ENCODE measurements at places on chromosomes 5 and 9.

DNA sequence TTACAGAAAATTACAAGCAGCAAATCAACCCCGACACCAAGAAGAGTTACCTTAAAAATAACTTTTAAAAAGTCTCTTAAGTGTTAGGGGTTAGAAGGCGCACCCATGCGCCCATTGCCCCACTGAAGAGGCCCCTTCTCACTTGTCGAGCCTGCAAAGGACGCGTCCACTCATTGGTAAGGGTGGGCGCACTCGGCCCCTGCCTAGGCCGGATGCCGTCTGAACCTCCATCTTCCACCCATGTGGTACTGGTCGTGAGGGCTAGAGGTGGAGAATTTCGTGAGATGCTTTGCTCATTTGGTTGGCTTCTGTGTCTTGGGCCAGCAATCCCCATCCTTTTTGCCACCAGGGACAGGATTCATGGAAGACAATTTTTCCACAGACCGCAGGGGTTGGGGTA, 27.5 kb upstream of the LRRC14B start:
- DNase-seq = no peak

DNA sequence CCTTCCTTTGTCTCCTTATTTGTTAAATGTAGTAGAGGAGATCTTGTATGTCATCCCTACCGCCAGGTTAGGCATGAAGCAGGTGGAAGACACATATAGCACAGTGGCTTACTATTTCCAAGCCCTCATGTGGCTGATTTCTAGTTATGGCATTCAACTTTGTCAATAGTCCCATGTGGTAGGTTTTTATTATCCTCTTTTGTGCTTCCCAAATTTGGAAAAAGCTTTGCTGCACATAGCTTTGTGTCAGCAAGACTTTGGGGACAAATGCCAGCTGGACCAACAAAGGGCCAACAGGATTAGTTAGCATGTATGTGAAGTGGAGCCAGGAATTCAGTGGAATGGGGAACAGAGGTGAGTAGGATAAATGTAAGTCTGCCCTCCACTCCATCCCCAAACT, 276.3 kb downstream of the PSAT1 start:
- no peak for DNase-seq

GRCh38 chr5:168852329-168852728, 273.2 kb upstream of the PANK3 start:
- no peak for DNase-seq

DNA sequence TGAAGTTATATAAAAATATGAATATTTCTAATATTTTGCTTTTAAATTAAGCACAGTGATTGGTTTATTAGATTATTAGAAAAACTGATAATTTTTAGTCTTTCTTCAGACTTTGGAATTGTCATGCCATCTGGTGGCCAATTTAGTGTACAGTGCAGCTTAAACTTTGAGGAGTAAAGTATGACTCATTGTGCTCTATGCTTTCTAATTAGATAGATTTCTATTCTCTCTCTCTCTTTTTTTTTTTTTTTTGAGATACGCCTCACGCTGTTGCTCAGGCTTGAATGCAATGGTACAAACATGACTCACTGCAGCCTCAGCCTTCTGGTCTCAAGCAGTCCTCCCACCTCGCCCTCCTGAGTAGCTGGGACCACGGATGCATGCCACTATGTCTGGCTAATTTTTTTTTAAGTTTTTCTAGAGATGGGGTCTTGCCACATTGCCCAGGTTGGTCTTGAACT, 42.1 kb upstream of the GPR21 start:
- DNase-seq = no peak

GRCh38 chr5:1128977-1129710, 17.3 kb upstream of the SLC12A7 start:
- DNase-seq = no peak

GRCh38 chr9:121844098-121844497, 192.7 kb downstream of the DAB2IP start:
- no peak for DNase-seq

GRCh38 chr5:133612249-133612860, at the start of gene FSTL4:
Gene FSTL4 (minus strand): TSS chr5:133612541.
- DNase-seq = peak; percentile 13

DNA sequence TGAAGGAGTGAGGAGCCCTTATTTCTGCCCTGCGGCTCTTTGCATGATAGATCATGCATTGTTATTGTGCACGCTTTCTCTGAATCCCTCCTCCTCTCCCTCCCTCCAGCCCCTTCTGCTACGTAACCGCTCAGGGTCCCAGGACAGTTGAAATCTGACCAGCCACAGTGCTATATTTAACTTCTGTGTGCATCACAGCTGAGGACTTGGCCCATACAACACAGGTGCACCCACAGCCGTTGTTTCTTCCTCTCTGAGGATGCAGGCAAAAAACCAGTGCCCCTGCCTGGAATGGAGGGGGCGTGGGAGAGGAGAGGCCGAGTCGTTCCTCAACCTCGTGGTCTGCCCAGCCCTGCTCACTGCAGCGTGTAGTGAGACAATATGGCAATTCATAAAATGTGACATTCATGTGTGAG, 335.6 kb upstream of the CLINT1 start:
- no peak for DNase-seq

DNA sequence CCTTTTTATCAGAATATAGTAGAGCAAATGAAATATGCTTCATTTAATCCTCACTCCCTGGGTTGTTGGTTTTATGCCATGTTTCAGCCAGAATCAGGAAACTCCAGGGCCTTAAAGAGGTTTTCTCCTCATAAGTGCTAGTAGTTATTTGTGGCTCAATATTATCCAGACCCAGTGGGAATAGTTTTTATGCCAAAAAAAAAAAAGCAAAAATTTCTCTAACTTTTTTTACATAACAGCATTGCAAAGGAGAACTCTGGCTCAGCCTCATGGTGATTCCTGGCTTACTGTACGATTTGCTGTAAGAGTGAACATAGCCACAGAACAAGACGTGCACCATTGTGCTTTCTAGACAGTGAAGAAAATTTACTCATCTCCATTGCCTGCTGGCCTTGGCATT, 232.5 kb downstream of the PJA2 start:
- no peak for DNase-seq

- no peak for DNase-seq
Observed at GRCh38 chr5:10499776-10500175, 58.1 kb downstream of the ROPN1L start.

- peak; percentile 28 for DNase-seq
Observed at GRCh38 chr5:6780802-6781391, 67.7 kb downstream of the TENT4A start.

DNA sequence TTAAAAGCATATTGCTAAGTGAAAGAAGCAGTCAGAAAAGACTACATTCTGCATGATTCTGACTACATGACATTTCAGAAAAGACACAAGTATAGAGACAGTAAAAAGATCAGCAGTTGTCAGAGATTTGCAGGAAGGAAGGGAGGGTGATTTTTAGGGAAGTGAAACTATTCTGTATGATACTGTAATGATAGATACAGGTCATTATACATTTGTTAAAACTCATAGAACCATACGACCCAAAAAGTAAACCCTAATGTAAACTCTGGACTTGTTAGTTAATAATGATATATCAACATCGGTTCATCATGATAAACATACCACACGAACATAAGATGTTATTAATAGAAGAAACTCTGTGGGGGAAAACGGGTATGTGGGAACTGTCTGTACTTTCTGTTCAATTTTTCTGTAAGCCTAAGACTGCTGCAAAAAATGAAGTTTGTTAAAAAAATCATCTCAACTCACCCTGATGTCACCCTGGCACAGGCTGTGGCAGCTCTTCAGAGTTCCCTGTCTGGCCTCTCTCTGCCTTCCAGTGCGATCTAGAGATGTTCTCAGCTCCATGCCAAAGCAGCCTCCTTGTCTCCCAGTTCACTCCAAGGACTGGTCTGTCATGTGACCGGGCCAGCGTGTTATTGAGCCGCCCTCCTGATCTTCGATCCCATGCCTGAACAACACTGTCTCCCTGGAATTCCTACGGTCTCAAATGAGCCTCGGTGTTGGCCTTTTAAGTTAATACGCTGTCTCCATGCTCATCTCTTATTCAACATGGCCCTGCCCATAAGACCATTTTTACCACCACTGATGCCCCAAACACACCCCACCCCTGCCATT, 35.4 kb downstream of the PRLR start:
- no peak for DNase-seq

GRCh38 chr5:129362456-129362855, 97.6 kb upstream of the ADAMTS19 start:
- no peak for DNase-seq

GRCh38 chr9:111622626-111623025, 8.5 kb upstream of the DNAJC25 start:
- no peak for DNase-seq

GRCh38 chr5:89441965-89442364, 559.0 kb upstream of the MEF2C start:
- no peak for DNase-seq

- DNase-seq = no peak
Observed at GRCh38 chr5:96091874-96092273, 130.2 kb upstream of the ELL2 start.

GRCh38 chr5:6905883-6906282, 192.7 kb downstream of the TENT4A start:
- no peak for DNase-seq

DNA sequence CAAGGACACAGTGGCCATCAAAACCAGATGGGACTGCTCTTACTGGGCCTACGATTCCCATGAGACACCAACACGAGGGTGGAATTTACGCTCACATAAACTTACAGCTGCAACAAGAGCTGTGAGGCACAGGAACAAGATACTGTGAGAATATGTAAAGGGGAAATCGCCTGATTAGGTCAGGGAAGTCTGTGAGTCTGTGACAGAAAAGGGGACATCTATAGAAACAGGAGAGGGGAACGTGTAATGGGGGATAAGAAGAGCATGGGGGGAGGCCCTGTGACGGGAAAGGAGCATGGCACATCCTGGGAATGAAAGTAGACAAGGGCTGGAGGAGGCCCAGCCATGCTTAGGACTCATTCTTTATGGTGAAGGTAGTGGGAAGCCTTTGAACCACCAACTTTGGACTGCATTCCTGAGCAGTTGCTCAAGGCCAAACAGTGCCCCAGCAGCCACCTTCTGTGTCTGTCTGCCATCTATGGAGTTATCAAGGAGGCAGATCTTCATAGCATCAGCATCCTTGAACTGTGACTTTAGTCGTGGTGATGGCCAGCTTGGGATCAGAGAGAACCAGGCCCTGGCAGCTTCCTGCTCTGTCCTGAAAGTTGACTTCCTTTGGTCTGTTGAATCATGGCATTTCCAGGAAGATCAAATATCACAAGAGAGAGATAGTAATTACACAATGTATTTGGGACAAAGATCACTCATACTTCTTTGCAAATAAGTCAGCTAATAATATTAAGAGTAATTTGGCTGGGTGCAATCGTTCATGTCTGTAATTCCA, 87.9 kb upstream of the FAM169A start:
- DNase-seq = no peak

DNA sequence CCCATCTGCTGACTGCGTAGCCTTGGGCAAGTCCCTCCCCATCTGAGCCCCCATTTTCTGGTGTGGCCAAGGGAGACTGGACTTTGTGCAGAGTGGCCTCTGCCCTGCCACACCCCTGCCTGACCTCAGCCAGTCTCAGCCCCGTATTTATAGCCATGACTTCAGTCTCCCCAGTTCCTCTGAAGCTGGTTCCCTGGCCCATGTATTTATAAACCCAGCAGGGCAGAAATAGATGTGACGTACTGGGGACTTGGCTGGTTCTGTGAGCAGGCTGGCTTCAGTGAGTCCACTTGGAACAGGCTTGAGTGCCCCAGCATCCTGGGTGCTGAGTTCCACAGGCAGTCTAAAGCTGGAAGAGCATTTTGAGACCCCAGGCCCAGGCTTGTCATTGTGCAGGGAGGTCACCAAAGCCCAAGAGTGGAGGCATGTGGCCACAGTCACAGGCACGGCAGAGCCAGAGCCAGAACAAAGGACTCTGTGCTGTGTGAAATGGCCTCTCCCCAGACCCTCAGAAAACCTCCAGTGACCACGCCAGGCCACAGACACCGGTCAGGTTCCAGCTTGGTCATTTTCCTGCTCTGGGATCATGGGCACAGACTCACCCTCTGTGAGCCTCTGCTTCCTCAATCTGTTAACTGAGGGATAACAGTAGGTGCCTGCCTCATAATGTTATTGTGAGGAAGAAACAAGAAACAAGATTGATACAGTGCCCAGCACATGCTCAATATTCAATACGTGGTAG, 30.4 kb upstream of the SYNPO start:
- DNase-seq = no peak

DNA sequence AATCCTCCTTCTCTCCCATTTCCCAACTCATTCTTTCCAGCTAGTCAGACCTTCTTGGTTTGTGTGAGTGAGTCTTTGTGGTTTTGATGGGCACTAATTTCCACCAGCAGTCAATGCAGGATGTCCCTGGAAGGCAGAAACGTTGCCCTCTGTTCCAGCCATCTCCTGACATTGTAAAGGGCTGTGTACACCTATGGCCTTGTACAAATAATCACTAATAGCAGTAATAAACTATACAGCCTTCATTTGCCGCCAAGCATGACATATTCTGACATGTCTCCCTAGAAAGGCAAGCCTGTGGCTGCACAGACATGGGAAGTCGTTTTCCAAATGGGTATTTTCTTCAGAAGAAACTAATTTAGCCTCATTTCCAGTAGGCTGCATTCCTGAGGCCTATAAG, 18.4 kb upstream of the DENND1A start:
- no peak for DNase-seq

DNA sequence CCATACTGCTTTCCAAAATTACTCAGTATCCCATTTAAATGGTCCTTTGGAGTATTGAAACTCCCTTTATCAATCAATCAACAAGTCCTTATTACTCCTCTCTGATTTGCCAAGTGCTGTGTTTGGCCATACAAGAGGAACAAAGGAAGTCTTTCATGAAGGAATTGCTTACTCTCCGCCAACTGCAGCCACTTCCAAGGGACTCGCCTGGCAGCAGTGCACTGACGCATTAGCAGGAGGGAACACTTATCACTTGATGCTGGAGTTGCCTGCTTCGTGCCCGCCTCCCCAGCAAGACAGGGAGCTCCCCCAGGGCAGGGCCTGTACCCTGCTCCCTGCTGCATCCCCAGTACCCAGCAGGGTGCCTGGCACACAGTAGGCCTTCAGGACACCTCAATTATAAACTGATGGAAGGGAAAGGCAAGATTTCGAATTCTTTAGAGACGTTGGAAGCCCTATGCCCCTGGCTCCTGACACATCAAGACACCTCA, 97.9 kb downstream of the CRB2 start:
- no peak for DNase-seq

GRCh38 chr5:159133041-159133741, 33.5 kb upstream of the EBF1 start:
- DNase-seq = peak; percentile 45

GRCh38 chr5:115713408-115713807, 87.6 kb upstream of the TMED7 start:
- DNase-seq = no peak

- DNase-seq = no peak
Observed at GRCh38 chr5:132827943-132828673, 2.3 kb downstream of the SHROOM1 start.

DNA sequence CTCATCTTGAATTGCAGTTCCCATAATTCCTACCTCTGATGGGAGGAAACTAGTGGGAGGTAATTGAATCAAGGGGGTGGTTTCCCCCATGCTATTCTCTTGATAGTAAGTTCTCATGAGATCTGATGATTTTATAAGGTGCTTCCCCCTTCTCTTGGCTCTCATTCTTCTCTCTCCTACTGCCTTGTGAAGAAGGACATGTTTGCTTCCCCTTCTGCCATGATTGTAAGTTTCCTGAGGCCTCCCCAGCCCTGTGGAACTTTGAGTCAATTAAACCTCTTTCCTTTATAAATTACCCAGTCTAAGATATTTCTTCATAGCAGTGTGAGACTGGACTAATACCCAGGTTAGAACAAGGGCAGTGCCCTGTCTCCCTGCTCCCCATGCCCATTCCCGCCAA, 7.5 kb upstream of the TRIO start:
- DNase-seq = no peak

- DNase-seq = no peak
Observed at GRCh38 chr5:171868236-171868635, 82.6 kb downstream of the SMIM23 start.
